ENCODE measurements at places on chromosomes 16 and 17. TPM values are rescaled to one million over a fixed set of nuclear protein-coding genes. Genes with fewer than 3 reads are reported as not detected.

Gene HSD11B2
- 2.9 TPM for total RNA-seq

Gene SLC16A13
- 9.9 TPM for total RNA-seq

Gene CCL3
- 8.5 TPM for total RNA-seq

Gene TRIM47
- 21.0 TPM for total RNA-seq

Gene BCO1
- 0.74 TPM for total RNA-seq

Gene SLC52A1
- total RNA-seq = 0.86 TPM

Gene TEX19
- total RNA-seq = not detected

Gene PPY
- total RNA-seq = not detected

Gene PRR35
- not detected for total RNA-seq

Gene C16orf90
- total RNA-seq = not detected

Gene KRT9
- total RNA-seq = not detected

Gene TBC1D3H
- not detected for total RNA-seq

Gene NXPH3
- total RNA-seq = 4.5 TPM

Gene TBC1D3K
- total RNA-seq = not detected

Gene ACSM2A
- not detected for total RNA-seq

Gene WNT3
- total RNA-seq = 2.2 TPM

Gene TBC1D3
- total RNA-seq = not detected

Gene TK1
- total RNA-seq = 6.6 TPM

Gene SLC16A6
- total RNA-seq = 7.5 TPM

Gene PLLP
- total RNA-seq = 77.5 TPM

Gene CLEC19A
- not detected for total RNA-seq

Gene SLC38A7
- 20.7 TPM for total RNA-seq
